ENCODE measurements at places on chromosomes 12 and 14.
A peak's percentile ranks its signal among the peaks of the same experiment; 100 is the strongest.

DNA sequence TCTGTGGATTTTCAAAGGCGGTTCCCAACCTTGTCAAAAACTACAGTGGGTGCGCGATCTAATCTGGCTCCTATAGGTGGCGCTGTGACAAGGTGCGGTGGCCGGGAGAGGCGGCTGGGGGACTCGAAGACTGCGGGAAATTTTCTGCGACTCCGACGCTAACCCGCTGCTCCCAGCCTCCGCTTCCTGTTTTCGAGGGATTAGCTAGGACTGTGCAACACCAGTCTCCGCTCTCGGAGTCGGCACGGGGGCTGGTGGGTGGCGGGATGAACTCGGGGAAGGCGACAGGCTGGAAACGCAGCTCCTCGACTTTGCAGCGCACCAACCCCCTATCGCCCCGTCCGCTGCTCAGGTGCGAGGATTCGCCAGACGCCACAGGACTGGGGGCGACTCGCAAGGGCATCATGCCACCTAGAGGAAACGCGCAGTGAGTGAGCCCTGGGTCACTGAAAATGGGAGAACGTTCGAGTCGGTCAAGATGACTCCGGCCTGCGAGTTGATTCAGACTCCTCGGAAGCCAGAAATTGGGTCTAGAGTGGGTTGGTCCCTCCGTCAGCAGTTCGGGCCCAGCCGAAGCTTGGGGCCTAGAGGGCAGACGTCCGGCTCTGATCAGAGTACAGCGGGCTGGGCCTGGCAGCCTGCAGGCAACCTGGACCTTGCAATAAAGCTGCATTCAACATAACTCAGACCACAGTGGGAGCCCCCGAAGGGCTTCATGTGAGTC is 5.5 kb upstream of the PAX9 start:
- peak; percentile 39 for DNase-seq

GRCh38 chr12:1864867-1865266 is 44.5 kb downstream of the LRTM2 start:
- no peak for DNase-seq

DNA sequence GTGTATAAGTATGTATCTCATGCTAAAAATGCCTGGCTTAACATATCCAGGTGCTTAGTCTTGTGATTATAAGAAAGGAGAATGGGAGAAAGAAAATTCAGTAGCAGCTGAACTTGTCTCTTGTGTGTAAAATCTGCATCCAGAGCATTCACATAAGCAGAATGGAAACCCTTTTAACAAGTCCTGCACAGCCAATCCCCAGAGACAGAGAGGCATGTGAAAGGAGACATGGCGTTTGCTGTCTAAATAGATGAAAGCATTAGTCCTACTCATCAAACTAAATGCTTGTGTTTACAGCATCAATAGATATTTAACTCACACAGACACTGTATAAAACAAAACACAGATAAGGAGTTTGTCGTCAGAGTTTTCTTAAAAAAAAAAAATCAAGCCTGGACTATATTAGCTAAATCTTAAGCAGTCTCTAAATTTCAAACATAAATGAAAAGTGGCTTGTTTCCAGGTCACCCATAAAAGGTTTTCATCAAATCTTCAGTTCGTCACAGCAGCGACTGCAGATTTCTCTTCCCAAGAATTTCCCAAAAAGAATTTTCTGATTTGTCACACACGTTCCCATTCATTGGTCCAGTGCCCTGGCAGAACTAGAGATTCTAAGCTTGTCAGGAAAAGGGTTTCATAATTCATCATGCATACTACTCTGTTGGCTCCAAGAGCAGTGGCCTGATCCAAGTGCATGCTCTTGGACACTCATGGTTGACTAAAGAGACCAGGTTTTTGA is 249.2 kb downstream of the BTG1 start:
- peak; percentile 46 for DNase-seq

DNA sequence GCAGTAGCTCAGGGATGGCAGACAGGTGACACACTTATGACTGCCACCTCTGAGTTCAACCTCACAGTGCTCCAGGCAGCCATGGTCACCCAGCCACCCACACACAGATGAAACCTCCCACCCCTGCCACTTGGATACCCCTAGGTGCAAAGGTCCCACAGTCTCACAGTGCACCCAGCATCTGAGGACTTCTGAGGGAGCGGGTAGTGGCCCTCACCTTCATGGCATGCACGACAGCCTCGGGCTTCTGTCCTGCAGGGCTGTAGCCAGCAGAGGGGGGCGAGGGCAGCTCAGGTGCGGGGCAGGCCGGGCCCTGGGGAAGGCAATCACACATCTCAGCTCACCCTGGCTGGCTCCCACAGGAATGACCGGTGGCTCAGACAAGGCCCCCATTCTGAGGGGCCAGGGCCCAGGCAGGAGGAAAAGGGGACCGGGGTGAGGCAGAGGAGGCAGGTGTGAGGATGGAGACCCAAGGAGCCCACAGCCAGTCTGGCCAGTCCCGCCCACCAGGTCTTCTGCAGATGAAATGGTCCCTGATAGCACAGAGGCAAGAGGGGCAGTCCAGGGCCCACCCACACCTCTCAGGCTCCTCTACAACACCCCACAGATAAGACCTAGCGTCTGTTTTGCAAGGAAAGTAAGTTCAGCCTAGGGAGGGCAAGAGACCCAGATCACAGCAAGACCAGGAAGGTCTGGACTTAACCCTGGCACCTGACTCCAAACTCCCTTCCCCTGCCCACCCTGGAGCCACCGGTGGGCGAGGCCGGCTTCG is 35.8 kb downstream of the CCNK start:
- DNase-seq, result no peak

DNA sequence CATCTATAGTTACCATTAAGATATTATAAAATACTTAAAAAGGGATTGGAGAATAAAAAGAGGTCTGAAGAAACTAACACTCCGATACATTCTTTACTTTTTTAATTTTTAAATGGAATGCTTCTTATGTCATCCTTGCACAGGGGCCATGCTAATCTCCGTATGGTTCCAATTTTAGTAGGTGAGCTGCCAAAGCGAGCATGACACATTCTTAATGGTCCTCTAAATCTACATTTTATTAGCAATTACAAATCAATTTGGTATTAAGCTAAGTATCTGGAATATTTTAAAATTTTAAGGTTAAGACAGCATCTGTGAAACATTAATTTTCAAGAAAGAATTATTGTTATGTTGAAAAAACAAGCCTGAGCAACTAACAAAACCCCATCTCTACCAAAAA is 6.2 kb upstream of the ARID4A start:
- DNase-seq, result peak; percentile 9

- DNase-seq, result no peak
These were observed 18.4 kb downstream of the ASB2 start for GRCh38 chr14:93957751-93958566.

DNA sequence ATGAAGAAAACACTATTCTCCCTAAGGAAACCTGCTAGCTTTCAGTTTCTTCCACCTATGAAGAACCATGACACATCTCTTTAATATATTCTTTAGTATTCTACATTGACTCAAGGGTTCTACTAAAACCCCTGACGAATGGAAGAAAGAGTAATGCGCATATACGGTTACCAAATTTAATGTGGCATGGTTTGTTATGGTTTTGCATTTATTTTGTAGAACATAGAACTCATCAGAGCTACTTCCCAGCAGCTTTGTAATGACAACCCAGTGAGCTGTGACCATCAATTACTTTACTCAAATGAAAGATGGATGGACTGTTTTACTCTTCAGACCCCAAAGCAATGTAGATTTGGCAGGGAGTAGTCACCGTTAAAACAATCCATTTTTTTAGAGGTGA is 19.2 kb downstream of the PTHLH start:
- DNase-seq, result no peak

DNA sequence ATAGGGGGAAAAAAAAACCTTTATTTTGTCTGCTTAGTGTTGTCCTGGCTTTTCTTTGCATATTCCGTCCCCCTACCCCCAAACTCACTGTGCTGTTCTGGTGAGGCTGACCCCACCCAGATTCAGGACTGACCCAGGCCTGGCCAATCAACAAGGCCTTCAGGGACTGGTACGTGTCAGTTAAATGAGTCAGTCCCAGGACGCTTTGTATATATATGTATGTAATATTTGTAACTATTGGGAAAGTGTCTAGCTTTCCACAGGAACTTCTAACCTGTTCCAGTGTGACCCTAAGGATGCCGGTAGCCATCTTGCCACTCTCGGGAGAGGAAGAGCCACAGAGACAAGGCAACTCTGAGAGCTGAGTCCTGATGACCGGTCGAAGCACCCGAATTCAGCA is 107.4 kb downstream of the VCPKMT start:
- no peak for DNase-seq

DNA sequence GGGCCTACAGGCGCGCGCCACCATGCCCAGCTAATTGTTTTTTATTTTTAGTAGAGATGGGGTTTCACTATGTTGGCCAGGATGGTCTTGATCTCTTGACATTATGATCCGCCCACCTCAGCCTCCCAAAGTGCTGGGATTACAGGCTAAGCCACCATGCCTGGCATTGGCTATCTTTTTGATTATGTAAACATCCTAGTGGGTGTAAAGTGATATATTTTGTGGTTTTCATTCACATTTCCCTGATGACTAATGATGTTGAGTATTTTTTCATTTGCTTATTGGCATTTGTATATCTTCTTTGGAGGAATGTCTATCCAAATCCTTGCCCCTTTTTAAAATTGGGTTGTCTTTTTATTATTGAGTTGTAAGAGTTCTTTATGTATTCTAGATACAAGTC is 16.3 kb downstream of the CREBL2 start:
- no peak for DNase-seq

DNA sequence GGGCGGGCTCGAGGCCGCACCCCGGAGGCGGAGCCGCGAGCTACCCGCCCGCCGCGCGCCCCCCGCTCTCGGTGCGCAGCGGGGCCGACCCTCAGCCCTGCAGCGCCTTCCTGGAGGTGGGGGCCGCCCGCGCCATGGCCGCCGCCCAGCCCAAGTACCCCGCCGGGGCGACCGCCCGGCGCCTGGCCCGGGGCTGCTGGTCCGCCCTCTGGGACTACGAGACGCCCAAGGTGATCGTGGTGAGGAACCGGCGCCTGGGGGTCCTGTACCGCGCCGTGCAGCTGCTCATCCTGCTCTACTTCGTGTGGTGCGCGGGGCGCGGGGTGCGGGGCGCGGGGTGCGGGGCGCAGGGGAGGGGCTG is at the start of gene P2RX2:
Gene P2RX2, plus strand, starts transcription at position 94 of the 361 bp plus-strand sequence. Its CDS starts 41 bp downstream, at position 135.
- DNase-seq, result no peak

DNA sequence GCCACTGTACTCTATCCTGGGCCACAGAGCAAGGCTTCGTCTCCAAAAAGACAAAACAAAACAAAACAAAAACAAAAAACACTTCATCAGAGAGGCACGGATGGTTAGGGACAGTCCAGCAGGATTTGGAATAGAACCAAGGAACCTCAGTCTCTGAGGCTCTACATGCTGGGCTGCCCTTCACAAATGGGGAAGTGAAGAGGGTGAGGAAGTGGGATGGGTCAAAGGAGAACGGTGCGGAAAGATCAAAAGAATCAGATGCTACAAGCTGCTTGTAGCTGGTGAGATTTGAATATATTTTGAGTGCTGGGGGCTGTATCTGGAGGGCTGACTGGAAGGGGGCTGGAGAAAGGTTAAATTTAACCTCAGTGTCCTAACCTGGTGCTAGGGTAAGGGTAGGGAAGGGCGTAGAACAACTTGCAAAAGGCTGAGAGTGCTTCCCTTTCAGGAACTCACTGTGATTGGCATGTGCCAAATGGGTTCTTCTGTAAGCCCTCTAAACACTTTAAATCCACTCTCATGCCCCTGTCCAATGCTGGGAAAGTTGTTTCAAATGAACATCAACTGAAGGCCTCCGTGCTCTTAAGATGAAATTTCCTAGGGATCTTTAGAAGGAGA is 4.6 kb downstream of the FOXJ2 start:
- DNase-seq, result no peak

DNA sequence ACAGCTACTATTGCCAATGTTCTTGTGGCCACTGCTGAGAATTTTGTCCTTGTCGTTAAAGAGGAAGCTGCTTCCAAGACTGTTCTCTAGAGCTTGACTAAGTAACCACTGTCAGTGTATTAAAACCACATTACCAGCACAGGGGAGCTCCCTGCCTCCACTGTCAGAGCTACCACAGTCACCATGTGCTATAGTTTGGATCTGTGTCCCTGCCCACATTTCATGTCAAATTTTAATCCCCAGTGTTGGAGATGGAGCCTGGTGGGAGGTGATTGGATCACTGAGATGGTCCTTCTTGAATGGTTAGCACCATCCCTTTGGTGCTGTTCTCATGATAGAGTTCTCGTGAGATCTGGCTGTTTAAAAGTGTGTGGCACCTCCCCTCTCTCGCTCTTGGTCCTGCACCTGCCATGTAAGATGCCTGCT is 23.2 kb upstream of the RAP1B start:
- DNase-seq, result peak; percentile 23

GRCh38 chr14:24959791-24960331 is 90.1 kb downstream of the STXBP6 start:
- DNase-seq, result no peak

DNA sequence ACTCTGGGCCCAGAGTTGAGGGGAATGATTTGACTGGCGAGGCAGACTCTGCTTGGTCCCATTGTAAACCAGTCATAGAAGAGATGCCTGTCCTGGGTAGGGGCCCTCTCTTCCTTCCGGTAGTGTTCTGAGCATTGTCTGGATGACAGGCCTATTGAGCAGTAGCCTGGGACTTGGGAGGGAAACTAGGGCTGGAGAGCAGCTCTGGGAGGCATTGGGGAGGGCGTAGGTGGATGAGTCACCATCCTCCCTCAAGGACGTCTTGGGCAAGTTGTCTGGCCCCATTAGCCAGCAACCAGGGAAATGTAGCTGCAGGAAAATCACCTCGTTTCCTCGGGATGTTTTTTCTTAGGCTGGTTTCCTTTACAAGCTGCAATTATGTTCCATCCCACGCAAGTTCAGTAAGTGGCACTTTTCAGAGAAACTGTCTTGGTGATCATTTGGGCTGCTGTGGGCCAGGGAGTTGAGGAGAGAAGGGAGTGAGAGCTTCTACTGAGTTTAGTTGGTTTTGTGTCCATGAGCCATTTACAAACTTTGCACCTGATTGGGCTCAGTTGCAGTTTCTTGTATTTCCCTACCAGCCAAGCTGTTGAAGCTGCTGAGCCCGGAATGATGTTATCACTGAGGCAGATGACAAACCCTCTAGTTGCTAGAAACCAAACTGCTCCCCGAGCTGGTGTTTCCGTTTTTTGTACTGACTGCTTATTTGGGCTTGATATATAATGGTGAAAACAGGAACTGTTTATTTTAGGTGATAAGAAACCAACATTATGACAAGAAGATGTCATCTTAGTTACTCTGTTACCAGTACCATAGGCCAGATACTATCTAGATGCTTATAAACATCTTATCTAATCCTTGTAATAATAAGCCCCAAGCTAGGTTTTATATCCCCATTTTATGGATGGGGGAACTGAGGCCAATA is 147.6 kb downstream of the CHST11 start:
- DNase-seq, result peak; percentile 94

DNA sequence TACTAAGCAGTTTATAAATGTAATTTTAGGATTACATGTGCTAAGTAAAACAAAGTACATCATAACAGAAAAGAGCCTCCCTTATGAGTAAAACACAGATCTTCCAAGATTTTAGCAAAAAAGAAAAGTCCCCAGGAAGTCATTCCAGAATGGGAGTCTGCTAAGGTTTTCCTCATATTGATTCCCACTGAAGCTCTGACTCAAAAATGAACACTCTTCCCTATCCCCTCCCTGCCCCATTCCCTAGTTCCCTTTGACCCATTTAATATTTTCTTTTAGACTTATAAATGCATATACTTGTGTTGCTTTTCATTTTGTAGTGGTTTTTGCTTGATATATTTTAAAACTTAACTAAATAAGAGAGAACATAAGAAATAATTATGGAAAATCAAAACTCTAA is 40.1 kb downstream of the PTGER2 start:
- no peak for DNase-seq

Measured in AG20443 (cell line).